ENCODE measurements at places on chromosomes 16 and 17.

- peak; percentile 89 for DNase-seq
These were observed 100.1 kb upstream of the CHMP6 start for GRCh38 chr17:80891397-80892018.

- DNase-seq: no peak
These were observed 110.5 kb upstream of the CORO6 start for GRCh38 chr17:29733166-29733565.

DNA sequence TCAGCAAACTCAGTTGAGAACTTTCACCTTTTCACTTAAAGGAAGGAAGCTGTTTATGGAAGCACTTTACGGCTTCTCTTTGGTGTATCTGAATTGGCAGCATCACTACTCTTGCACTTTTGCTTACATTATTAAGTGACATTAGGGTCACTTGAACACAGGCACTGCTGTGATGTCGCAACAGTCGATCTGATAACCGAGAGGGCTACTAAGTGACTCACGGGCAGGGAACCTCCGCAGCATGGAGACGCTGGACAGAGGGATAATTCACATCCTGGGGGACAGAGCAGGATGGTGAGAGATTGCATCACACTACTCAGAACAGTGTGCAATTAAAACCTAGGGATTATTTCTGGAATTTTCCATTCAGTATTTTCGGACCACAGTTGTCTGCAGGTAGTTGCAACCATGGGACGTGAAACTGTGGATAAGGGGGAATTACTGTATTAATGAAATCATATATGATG is 56.5 kb downstream of the DNAH2 start:
- DNase-seq: no peak

DNA sequence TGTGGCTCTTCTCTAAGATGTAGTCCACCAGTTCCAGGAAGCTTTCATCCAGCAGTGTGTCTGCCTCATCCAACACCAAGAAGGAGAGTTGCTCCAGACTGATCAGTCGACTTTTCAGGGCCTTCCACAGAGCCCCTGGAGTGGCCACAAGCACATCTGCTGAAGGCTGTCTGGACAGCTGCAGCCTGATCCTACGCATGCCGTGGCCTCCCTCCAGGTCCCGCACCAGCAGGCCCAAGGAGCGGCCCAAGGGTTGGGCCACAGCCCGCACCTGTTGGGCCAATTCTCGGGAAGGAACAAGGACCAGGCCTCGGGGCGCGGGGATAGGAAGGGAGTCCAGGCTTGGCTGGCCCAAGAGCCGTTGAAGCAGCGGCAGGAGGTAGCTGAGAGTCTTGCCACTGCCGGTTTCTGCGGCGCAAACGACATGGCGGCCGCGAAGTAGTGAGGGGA is 729 bp downstream of the DDX28 start:
- DNase-seq: no peak
